ENCODE measurements at places on chromosomes 6 and 20. TPM values are rescaled to one million over a fixed set of nuclear protein-coding genes. Genes with fewer than 3 reads are reported as not detected.

The NT5E gene
- 139 TPM for total RNA-seq

The DEF6 gene
- 23.6 TPM for total RNA-seq

The TNXB gene
- 0.11 TPM for total RNA-seq

The LGSN gene
- not detected for total RNA-seq

The GJA10 gene
- total RNA-seq: not detected

The EMILIN3 gene
- total RNA-seq: not detected

The HLA-DOA gene
- total RNA-seq: 1.9 TPM

The PTCHD4 gene
- total RNA-seq: not detected

The ULBP1 gene
- total RNA-seq: 1.6 TPM

The KATNA1 gene
- total RNA-seq: 69.4 TPM

The ADTRP gene
- total RNA-seq: 2.8 TPM

The OR2B6 gene
- total RNA-seq: not detected

DNA sequence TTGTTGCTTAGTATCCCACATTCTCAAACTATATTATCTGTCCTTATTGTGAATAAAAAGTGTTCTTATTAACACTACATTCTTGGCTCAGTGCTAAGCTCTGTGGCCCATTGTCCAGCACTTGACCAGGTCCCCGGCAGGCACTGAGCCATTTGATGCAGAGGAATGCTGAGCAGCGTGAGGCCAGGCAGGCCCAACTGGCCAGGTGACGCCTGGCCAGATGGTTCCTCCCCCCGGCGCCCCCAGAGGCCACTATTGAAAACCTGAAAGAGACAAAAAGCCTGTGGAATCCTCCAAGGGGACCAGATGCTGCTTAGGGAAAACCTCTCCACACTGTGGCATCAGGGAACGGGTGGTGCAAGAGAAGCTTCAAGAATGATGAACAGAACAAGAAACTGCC, 597.5 kb upstream of the JAG1 start:
- DNase-seq: no peak

DNA sequence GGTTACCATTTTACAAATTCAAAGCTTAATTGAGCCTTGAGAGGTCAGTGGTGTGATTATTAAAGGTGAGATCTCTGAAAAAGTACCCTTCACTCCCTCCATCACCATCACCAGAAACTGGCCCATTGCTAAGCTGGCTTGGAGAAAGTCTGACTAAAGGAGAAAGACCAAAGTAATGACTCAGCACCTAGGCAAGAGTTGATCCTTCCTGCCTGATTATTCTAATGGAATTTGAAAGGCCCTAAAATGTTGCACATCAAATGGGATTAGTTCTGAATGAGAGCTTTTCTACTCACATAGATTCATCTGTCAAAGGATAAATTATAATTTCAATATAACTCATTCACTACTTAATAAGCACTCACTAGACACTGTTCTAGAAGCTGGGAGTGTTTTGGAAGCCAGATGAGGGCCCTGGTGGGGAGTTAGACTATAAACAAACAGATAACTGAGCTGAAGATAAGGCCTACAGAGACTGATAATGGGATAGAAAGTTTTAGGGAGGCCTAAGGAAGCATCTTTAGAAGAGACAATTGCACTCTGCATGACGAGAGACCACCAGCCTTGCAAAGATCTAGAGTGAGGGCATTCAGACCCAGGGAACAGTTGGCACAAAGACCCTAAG, 366.7 kb downstream of the SYNE1 start:
- peak; percentile 19 for DNase-seq

DNA sequence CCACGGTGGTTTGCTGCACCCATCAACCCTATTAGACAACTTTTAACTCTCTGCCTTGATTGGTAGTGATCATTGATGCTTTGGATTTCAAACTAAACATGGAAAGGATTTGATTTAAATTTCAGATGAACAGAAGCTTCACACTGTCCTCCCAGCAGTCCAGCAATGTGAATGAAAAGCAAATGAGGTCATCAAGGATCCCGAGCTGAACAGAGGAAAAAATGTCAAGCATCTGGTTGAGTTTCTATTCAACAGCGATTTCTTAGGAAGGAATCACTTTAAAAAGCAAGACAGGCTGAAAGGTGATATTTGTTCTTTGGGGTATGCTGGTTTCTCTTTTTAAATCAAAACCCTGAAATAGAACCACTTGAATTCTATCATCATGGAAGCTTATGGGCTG, 10.6 kb upstream of the SAMD3 start:
- no peak for DNase-seq

DNA sequence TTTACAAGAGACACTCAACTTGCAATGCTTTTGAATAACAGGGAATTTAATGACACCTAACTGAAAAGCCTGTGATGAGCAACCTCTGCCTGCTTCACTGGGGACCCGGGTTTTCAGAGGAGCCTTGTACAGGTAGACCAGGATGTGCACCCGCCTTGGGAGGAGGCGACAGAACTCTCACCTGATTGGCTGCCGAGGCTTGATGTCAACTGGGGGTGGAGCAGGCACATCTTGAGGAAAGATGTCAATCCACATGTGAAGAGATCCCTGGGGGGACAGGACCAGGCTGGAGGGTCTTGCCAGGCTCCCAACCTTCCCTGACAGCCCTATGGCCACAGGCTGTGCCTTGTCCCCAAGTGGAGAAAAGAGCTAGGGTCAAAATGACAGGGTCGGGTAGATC, 19.8 kb downstream of the ERGIC3 start:
- no peak for DNase-seq

- no peak for DNase-seq
These were observed 195.8 kb downstream of the HAO1 start for GRCh38 chr20:7744411-7744810.

DNA sequence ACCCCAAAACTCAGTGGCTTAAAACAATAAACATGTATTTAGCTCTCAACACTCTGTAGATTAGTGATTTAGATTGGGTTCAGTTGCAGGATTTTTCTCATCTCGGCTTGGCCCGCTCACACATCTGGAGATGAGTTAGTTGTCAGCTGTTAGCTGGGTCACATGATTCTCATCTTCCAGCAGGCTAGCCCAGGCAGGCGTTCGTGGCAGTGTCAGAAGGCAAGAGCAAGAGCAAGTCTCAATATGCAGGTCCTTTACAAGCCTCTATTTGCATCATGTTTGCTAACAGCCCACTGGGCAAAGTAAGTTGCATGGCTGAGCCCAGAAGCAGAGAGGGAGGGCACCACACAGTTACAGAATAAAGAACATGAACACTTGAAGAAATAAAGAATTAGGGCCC, 83.6 kb upstream of the MYLIP start:
- DNase-seq: no peak

- no peak for DNase-seq
These were observed 76.7 kb downstream of the PREX1 start for GRCh38 chr20:48750941-48751635.

DNA sequence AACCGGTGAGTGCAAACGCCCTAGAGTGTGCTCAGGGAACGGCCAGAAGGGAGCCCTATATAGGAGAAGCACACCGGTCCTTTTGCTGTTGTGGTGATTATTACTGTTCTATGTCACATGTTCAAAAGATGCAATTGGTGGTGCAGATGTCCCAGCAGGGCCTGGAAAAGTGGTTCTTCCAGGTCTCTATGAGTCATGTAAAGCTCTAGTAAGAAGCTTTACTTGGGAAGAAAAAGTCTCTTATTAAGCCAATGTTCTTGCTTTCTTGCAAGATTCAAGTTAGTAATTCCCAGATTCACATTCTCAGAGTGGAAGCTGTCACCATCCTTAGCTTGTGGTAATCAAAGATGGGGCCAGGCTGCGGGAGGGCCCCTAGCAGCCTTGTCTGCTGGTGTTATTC, 23.3 kb downstream of the EDN3 start:
- no peak for DNase-seq

DNA sequence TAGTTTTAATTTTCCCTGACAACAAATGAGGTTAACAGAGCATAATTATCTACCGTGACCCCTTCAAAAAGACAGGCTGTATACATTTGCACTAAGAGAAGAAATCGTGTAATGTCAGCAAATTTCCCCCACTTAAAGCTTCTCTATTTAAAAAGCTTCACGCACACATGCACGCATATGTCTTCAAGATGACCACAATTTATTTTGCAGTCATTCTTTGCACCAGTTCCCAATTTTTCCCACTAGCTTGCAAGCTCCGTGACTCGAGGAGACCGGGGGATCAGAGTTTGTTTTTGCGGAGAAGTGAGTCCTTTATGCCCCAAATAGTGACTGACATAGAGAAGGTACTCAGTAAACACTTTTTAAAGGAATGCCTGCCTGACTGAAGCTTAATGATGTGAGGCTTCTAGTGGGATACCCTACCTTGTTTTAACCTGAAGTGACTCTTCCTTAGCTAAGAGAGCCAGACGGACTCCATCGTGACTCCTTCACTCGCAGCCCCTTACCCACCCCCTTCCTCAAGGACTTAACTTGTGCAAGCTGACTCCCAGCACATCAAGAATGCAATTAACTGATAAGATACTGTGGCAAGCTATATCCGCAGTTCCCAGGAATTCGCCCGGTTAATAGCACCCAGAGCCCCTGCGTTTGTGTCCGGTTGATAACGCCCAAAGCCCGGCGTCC, 9.3 kb upstream of the NQO2 start:
- peak; percentile 53 for DNase-seq

DNA sequence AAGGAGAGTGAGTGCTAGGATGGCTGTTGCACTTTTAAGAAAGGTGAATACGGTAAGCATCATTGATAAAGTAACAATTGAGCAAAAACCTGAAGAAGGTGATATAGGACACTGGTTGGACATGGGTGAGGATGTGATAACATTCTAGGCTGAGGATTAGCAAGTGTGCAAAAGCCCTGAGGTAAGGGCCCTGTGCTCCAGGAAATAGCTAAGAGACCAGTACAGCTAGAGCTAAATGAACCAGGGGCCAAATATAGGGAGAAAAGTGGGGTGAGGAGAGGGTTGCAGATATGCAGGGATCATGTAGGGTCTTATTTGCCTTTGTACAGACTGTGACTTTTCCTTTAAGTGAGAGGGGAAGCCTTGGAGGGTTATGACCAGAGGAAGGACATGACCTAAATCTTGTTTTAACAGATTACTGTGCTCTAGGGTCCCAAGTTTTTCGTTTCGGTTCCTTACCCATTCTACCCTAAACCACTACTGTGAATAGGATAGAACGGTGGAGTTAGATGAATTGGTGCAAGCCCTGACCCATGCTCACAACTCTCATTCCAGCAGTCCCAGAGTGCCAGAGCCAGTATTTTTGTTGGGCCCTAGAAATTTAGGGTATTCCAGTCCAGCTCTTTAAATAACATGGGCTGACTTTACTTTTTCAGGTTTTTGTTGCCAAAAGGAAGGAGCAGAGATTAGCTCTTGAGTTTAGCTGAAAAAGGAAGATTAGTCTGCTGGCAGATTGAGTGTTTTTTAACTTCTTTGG, 10.7 kb downstream of the MAPK14 start:
- no peak for DNase-seq

- DNase-seq: no peak
These were observed 311.9 kb upstream of the SULF2 start for GRCh38 chr20:48096957-48097890.

- DNase-seq: no peak
These were observed 99.3 kb downstream of the PAX1 start for GRCh38 chr20:21804802-21805201.

- DNase-seq: no peak
These were observed 259.7 kb upstream of the CHD6 start for GRCh38 chr20:41877911-41878310.

DNA sequence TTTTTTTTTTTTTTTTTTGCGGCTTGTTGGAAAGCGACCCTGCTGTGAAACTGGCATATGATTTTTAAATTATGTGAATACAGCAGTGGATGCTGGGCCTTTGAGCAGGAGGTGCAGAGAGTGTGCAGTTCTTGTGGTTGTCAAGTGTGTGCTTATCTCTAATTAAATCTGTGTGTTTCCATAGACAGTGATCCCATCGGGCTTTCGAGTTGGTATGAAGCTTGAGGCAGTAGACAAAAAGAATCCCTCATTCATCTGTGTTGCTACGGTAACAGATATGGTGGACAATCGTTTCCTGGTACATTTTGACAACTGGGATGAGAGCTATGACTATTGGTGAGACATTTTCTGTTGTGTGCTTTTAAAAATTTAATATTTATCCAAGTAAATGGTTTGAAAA, 52.4 kb downstream of the L3MBTL3 start:
- no peak for DNase-seq

DNA sequence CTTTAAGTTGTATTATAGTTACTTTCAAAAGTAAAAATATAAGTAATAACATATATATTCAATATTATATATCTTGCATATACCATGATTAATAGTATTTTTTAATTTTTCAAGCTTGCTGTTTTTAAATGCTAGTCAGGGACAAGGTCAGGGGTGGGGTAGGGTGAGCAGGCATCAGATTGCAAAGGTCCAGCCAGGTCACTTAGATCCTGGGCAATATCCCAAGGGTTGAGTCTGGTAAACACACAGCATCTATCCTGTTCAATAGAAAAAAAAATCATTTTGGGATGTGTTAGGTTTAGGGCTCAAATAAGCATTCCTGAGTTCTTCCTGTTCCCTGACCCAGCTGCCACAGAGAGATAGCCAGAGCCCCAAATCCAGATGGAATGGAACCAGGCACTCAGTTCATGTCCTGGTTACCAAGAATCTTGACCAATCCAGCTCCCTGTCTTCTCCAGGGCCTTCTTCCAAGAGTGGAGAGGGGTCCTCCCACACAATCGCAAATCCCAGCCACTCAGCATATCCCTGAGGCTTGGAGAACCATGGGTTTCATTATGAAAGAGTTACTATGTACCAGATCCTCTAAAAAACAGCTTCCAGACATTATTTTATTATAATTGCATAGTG, 134.9 kb upstream of the TOP1 start:
- DNase-seq: no peak

DNA sequence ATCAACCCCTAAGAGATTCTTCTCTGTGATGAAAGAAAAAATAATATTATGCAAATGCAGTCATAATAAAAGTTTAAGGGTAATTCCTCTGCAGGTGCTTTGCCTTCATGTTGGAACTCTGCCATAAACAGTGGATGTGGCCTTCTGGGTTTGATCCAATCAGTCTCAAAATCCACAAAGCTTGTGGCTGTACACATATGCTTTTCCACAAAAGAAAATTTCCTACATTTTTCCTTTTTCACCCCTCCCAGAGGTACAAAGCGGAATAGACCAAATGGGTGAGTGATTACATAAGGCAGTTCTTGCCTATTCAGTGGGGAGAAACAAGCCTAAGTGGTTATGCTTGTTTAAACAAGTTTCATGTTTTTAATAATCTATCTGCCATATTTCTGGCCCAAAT, 16.7 kb downstream of the CALHM5 start:
- no peak for DNase-seq

DNA sequence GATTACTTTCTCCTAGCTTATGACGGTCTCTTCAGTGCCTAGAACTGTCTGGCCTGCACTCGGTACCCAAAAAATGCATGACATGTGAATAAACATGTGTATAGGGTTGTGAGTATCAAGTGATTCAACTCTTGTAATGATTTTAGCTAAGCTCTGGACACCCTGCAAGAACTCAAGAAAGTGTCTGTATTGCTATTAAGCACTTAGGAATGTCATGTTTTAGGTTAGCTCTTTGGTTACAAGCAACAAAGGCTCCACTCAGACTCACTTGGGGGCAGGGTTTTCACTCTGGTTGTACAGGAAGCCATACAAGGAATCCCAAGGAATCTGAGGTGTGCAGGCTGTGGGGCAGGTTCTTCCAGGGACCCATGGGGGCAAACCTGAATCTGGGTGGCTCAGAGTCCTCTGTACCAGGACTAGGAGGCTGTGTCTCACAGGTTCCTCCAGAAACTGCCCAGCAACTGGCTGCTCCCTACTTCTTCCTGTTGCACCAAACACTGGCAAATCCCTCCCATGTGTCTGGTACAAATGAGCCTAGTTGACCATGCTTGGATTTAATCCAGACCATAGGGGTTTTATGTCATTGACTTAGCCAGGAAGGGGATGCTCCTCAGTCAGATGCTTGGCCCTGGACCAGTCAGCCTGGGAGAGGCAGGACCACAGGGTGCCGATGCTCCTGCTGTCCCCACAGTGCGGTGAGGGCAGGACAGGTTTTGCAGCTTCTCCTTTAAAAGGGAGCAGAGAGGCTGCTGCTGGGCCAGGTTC, 77.9 kb upstream of the CDH4 start:
- no peak for DNase-seq
